Left ventricle myocardium inferior (tissue), 1 donor: ENCODE measurements at places on chromosomes 7 and 10. TPM values are rescaled to one million over a fixed set of nuclear protein-coding genes. Genes with fewer than 3 reads are reported as not detected.

The PAPOLB gene
- total RNA-seq = 0.05 TPM

The FLNC gene
- 839 TPM for total RNA-seq

The LRRC4 gene
- 4.4 TPM for total RNA-seq

The ABLIM1 gene
- total RNA-seq = 674 TPM

The GFRA1 gene
- 5.1 TPM for total RNA-seq

The DPCD gene
- total RNA-seq = 24.0 TPM

The INMT gene
- 49.5 TPM for total RNA-seq

The ELN gene
- 51.6 TPM for total RNA-seq

The CCDC136 gene
- 8.2 TPM for total RNA-seq

The LAMB4 gene
- total RNA-seq = 0.33 TPM

The PILRA gene
- 2.0 TPM for total RNA-seq

The PON2 gene
- total RNA-seq = 36.5 TPM

The UPK3B gene
- total RNA-seq = 0.49 TPM

The PNLIPRP2 gene
- total RNA-seq = not detected

The LIPJ gene
- total RNA-seq = not detected

The MRC1 gene
- total RNA-seq = 18.9 TPM

The GIMAP5 gene
- 10.7 TPM for total RNA-seq

The SLC26A3 gene
- 0.33 TPM for total RNA-seq

The WEE2 gene
- not detected for total RNA-seq

The TAS2R4 gene
- 0.25 TPM for total RNA-seq

The SUFU gene
- total RNA-seq = 7.9 TPM

The CYP3A5 gene
- total RNA-seq = not detected

The CCDC172 gene
- total RNA-seq = not detected

The FFAR4 gene
- 0.08 TPM for total RNA-seq

The DLX5 gene
- total RNA-seq = not detected

The HABP2 gene
- not detected for total RNA-seq

The SMO gene
- 4.6 TPM for total RNA-seq

The KCNMA1 gene
- 1.8 TPM for total RNA-seq

The SPDYE2B gene
- not detected for total RNA-seq

The APBB1IP gene
- 2.6 TPM for total RNA-seq

The ARMC10 gene
- total RNA-seq = 22.6 TPM

The FZD8 gene
- 6.6 TPM for total RNA-seq
